ENCODE measurements at places on chromosomes 1 and 21.

DNA sequence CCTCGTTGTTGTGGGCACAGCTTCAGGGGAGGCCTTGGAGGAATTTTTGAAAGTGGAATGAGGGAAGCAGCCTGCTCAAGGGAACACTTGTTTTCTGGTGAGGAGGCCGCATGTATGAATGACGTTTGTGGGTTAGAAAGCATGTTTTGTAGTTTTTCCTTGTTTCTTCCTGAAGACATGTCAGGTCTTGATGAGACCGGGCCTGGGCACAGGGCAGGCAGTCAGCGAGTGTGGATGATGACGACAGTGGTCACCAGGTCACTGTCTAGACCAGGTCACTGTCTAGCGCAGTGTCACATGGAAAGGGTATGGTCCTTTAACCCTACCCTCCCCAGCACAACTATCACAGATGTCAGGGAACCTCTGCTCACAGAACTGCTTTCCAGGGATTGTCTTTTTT lies 7.3 kb downstream of the PSEN2 start:
- no peak for DNase-seq

DNA sequence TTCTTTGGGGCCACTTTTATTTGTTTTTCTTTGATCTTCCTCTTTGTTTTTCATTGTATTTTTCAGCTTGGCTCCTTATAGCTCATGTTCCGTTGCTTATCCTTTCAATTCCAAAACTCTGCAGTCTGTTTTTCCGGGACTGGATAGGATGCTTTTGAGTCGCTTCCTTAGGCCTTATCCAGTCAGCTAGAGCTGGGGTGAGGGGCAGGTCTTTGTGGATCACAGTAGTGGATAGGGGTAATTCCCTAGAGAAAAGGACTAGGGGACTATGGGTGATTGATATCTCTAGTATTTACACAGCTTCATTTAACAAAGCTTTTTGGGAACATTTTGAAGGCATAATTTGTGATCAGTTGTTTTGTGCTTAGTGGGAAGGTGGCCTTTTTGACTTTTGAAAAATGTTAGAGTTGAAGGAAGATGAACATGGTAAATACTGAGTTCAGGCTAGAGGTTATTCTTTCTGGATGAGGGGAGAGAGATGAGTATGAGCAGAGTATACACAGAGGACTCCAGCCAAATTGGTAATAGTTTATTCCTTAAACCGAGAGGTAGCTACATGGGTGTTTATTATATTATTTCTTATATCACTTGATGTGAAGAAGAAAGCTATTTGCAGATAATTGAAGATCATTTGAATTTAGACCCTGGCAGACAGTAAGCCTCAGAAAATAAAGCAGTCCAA lies 22.5 kb downstream of the CEP350 start:
- DNase-seq, result no peak

GRCh38 chr1:1591452-1591851 lies 8.5 kb downstream of the FNDC10 start:
- DNase-seq, result no peak

GRCh38 chr21:23445307-23445706 lies 2162.0 kb downstream of the MRPL39 start:
- DNase-seq, result no peak

DNA sequence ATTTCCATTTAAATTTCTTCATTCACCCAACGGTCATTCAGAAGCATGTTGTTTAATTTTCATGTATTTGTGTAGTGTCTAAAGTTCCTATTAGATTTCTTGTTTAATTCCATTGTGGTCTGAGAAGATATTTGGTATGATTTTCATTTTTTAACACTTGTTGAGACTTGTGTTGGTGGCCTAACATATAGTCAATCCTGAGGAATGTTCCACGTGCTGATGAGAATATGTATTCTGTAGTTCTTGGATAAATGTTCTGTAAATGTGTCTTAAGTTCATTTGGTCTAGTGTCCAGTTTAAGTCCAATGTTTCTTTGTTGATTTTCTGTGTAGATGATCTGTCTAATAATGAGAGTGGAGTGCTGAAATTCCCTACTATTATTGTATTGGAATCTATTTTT lies 22.7 kb upstream of the LCE5A start:
- no peak for DNase-seq

All from C1 segment of cervical spinal cord (tissue), 14 donors.